PC-9 (cell line): ENCODE measurements at places on chromosomes 2 and 18. TPM values are rescaled to one million over a fixed set of nuclear protein-coding genes. Genes with fewer than 3 reads are reported as not detected.

GRCh38 chr2:128425731-128426620, 107.3 kb upstream of the HS6ST1 start:
- peak; percentile 78 for DNase-seq
- H3K36me3 ChIP-seq = 0 out of 2 replicates have a peak, but pooled peaks cover 5% of the 10 kb centered on the region
- H3K27me3 ChIP-seq = no peaks in the 10 kb centered on the region
- peak overlapping the region; percentile 70 for H3K27ac ChIP-seq
- peaks cover 62% of the 10 kb centered on the region for H3K4me1 ChIP-seq

Gene POTEI
- not detected in 2 replicates for total RNA-seq

Gene CFAP221
- not detected in 2 replicates for total RNA-seq

Gene GULP1
- 31.5 and 38.0 TPM in 2 replicates for total RNA-seq

GRCh38 chr18:31246460-31246859, 71.5 kb upstream of the DSG1 start:
- no peak for DNase-seq
- H3K27me3 ChIP-seq = no peaks in the 10 kb centered on the region
- no peak overlapping the region for H3K4me3 ChIP-seq
- no peak overlapping the region for H3K27ac ChIP-seq
- H3K36me3 ChIP-seq = no peaks in the 10 kb centered on the region

DNA sequence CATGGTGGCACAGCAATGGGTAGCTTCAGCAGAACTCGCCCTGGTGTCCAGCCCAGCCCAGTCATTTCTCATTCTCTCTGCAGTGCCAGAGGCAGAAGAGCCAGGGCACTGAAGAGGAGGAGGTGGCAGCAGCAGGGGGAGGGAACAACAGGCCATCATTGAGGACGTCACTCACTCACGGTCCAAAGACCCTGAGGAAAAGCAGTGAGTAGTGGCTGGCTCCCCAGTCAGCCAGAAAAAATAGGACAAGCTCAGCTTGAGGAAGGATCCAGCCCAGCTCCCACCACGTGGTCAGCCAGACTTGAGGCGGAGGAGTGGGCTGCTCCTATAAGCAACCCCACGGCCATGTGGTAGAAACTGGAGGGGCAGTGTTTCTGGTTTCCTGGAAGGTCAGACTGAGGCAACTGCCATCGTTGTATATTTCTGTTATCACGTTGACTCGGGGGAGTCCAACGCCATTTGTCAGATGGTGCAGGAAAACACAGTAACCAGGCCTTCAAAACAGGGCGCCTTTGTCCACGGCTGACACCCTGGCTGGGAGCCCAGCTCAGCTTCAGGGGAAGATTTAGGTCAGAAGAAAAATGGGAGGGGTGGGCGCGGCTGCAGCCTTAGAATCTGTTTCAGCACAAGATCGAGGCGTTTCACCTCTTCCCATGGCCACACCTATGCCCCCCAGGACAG, 19.0 kb upstream of the TMEM247 start:
- no peak for DNase-seq
- peaks cover 7% of the 10 kb centered on the region for H3K4me1 ChIP-seq
- H3K4me3 ChIP-seq = no peak overlapping the region
- H3K27me3 ChIP-seq = no peaks in the 10 kb centered on the region
- no peak overlapping the region for H3K27ac ChIP-seq
- no peaks in the 10 kb centered on the region for H3K36me3 ChIP-seq
